ENCODE measurements at places on chromosomes 5 and 9.
A peak's percentile ranks its signal among the peaks of the same experiment; 100 is the strongest.

GRCh38 chr9:1340390-1340789, 290.2 kb downstream of the DMRT2 start:
- no peak for DNase-seq

GRCh38 chr5:83179966-83180365, 102.6 kb downstream of the XRCC4 start:
- no peak for DNase-seq

GRCh38 chr5:100464418-100464817, 70.8 kb upstream of the FAM174A start:
- DNase-seq, result no peak

DNA sequence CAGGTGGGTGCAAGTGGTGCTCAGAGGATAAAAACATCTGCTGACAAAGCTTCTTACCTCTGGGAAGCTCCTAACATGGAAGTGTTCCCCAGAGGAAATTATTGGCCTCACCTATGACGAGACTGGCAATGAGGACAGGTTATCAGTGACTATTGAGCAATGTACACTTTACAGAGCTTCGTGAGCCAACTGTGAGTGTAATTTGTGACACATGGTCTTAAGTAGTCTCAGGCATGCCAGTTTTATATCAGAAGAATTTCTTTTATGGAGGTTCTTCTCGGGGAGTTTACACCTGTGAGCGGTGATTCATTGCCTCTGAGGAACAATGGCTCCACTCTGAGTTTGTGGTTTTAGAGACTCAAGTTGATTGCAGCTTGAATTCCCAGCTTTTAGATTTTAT, 11.3 kb downstream of the ANKDD1B start:
- no peak for DNase-seq

DNA sequence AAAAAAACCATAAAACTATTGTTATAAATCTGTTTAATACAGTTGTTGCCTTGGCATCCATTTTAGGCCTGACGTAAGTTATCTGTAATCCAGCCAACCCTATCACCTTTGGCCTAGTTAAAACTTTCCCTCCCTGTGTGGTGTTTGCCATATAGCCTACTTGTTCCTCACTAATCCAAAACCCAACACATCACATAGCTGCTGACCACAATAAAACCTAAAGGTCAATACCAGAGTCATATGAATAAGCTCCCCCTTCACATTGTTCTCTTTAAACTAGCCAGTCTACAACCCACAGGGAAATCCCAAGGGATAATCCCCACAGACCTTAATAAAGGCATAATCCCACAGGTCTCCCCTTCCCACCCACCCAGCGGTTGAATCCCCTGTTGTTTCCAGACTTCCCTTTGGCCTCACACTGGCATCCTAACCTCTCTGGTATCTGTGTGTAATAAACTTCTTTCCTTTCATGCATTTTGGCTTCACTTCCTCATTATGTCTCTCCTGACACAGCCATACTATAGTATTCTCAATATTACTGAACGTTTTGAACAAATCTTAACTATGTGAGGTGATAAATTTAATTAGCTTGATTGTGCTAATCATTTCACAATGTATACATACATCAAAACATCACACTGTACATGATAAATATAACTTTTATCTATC, 50.8 kb downstream of the DTWD2 start:
- no peak for DNase-seq

- no peak for DNase-seq
Observed at GRCh38 chr5:73564675-73565074, 764 bp downstream of the ANKRA2 start.

- DNase-seq, result no peak
Observed at GRCh38 chr5:106418196-106418595, 1252.5 kb downstream of the EFNA5 start.

DNA sequence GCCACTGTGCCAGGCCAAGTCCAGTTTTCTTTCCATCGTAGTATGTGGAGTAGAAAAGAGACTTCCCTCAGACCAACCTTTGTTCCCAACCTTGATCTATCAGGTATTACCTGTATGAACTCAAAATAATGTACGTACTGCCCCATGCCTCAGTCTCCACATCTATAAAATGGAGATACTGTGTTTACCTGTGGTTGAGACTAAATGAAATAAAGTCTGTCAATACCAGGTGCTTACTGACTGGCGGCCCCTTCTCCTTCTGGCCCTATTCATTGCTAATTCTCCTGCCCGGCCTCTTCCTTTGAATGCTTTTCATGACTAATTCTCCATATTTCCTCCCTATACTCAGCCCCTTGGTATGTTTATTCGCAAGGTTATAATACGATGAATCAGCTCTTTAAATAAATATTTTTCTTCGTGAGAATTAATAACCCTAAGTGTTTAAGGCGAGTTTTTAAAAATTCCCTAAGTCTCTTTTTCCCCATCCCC, 89.6 kb upstream of the BASP1 start:
- DNase-seq, result no peak

DNA sequence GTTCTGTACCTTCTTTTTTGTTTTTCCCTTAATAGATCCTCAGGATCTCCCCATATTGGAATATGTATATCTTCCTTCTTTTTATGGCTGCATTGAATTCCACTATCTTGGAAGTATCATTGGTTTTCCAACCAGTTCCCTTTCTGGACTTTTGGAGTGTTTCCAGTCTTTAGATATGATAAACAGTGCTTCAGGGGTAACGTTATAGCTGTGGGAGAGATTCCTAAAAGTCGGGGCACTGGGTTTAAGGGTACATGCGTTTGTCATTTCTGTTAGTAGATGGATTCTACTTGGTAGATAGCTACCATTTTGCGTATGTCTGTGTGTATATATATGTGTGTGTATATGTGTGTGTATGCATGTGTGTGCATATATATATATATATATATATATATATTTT, 42.0 kb downstream of the EXOSC2 start:
- DNase-seq, result no peak

DNA sequence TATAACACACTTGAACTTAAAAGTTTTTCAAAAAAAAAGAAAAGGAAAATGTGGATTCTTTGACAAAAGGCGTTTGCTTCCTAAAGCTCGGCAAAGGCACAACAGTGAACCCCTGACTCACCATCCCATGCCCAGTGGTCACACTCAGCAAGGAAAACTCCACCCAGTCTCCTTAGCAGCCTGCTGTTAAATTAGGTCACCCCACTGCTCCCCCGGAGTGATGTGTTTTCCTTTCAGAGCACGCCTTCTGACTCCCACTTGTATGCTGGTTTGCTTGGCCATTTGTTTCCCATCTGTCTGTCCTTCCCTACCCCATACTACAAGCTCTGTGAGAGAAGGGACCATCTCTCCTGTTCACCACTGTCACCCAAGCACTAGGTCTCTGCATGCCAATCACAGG, 23.8 kb downstream of the RETREG1 start:
- no peak for DNase-seq

DNA sequence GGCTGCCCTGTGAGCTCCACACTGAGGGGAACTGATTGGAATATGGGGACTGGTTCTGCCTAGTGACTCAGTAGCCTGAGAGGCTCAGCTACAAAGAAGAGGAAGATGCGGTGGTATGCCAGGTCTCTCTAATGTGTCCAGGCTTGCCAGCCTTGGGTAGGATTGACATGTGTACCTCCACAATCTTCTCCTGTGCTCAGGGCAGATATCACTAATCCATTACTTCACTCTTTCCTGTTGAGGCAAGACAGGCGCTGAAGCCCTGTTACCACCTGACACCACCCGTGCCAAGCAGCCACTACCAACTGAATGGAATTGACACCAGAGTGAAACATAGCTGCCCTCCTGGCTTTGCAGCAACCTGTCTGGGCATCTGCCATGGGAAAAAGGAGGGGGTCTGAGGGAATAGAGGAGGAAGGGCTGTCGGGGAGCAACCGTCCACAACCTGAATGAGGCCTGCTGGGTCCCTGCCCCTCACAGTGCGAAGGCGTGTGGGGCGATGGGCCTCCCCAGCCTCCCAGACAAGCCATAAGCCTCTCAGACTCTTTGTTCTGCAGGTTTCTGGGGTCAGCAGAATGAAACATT, 114.7 kb upstream of the CXCL14 start:
- DNase-seq, result no peak

GRCh38 chr5:35938568-35939227, at the start of gene CAPSL:
Gene CAPSL, minus strand, starts transcription at chr5:35938622. Its CDS starts 17,502 bp downstream, at chr5:35921120.
- no peak for DNase-seq

GRCh38 chr5:137564398-137564961, 65.4 kb upstream of the SPOCK1 start:
- DNase-seq, result no peak

DNA sequence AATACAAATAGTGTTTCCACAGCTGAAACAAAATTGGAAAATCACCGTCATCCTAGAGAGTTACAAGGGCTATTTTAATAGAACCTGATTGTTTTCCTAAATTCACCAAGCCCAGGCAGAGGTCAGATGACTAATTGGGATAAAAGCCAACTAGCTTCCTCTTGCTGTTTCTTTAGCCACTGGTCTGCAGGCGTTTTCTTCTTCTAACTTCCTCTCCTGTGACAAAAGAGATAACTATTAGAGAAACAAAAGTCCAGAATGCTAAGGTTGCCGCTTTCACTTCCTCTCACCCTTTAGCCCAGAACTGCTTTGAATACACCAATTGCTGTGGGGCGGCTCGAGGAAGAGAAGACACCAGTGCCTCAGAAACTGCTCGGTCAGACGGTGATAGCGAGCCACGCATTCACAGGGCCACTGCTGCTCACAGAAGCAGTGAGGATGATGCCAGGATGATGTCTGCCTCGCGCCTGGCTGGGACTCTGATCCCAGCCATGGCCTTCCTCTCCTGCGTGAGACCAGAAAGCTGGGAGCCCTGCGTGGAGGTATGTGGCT, at the start of gene TLR4:
Gene TLR4, plus strand, starts transcription at position 380 of the 552 bp plus-strand sequence. Its CDS starts 70 bp downstream, at position 450.
- DNase-seq, result no peak

- DNase-seq, result no peak
Observed at GRCh38 chr5:154652746-154653417, 102.3 kb upstream of the LARP1 start.

DNA sequence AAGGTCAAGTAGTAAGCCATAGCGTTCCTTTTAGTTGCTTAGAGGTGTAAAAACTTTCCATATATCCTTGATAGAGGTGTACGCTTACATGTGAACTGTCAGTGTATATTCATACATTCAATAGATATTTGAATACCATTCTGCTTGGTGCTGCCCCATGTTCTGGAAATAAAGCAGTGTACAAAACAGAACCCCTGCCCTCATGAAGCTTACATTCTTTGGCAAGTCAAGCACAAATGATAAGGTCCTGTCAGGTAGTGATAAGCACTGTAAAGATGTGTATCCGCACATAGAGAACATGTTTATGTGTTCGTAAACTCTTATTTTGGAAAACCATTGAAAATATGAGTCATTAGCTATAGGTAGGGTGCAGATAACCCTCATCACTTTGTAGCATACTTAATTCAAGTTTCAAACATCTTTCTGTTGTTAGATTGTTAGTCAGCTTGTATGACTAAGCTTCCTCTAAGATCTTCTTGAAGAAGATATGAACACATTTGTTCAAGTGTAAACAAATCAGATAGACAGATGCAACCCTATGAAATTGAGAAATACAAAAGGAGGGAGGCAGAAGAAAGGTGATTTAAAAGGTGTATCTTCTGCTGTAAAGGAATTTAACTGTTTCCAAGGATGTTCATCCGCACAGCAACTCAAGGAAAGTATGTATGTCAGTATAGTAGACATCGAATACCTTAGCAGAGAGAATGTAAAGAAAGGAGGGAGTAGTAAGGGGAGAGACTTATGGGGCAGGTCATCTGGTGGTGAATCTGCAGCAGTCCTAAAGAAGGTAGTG, 1.6 kb downstream of the GTF3C4 start:
- no peak for DNase-seq

DNA sequence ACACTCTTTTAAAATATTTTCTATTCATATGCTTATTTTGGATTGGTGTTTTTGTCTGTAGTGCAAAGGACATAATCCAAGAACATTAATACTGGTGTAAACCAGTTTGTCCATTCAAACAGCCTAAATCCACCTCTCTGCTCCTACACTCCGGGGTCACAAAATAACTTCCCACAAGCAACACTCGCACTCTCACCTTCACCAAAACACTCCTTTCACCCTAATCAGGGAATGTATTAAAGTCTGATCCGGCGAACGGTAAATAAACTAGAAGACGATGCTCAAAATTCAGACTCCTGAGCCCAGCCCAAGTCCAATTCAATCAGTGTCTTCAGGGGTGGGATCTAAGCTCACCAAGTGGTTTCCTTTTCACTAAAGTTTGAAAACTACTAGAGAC, 649 bp downstream of the AP3B1 start:
- peak; percentile 14 for DNase-seq

All from frontal cortex (tissue), 4 donors.